Activated T-helper 17 cell treated with anti-CD3 and anti-CD28 coated beads, Interleukin-2, amount 50 U/mL, for 72 hours (primary cell): ENCODE measurements at places on chromosomes 2 and 18. TPM values are rescaled to one million over a fixed set of nuclear protein-coding genes. Genes with fewer than 3 reads are reported as not detected.

Gene ZFP36L2
- 57.8 TPM for total RNA-seq

Gene MPV17
- total RNA-seq: 77.2 TPM

Gene DCDC2C
- not detected for total RNA-seq

Gene C2orf80
- not detected for total RNA-seq
